G401 (cell line): ENCODE measurements at places on chromosomes 3 and 15. TPM values are rescaled to one million over a fixed set of nuclear protein-coding genes. Genes with fewer than 3 reads are reported as not detected.

DNA sequence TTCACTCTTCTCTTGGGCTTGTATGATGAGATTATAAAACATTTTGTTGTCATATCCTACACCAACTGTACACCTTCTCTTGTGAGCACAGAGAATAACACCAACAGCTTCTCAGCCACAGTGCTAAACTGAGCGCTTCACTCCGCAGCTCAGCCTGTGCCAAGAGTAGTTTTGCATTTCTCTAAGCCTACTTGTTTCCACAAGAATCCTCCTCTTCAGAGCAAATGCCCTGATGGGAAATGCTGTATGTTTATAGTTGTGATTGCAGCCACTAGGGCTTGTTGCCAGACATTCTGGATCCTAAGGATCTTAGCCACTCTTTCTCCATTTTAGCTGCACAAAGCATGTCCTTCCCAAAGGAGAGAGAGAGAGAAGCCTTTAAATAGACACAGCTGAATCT lies 138.8 kb upstream of the PLXND1 start:
- DNase-seq: peak; percentile 20

DNA sequence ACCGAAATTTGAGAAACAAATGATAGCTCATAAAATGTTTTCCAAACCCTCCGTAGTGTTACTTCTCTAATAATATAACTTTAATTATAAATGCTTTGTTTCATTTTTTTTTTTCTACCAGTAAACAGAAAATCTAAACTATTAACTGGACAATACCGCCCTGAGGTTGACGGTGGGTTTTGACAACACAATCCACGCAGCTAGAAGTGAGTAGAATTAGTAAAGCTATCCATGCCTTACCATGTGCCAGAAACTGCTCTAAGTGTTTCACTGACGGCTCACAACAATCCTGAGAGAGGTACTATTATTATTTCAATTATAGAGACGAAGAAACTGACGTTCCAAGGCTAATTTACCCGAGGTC lies 410 bp downstream of the NDUFAF1 start:
- no peak for DNase-seq

- DNase-seq: no peak
These were observed 109.5 kb downstream of the THRB start for GRCh38 chr3:24385012-24385615.

- DNase-seq: no peak
These were observed 79.8 kb downstream of the PRICKLE2 start for GRCh38 chr3:64145438-64145837.

DNA sequence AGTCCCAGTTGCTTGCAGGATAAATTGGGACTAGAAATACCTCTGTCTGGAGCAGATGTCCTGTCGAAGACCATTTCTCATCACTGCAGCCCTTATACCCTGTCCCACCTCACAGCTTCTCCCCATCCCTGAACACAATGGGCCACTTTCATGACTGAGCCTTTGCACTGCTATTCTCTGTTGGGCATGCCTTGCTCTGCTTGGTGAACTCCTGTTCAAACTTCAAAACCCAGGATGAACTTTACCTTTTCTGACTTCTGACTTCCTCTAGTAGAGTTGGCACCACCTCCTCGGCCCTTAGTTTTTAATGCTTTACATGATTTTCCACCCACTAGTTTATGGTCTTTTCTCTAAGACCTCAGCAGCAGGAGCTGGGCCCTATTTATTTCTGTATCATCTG lies 48.4 kb downstream of the ST6GAL1 start:
- DNase-seq: no peak

GRCh38 chr3:136276049-136276755 lies 26.1 kb downstream of the PCCB start:
- DNase-seq: no peak

- no peak for DNase-seq
These were observed 85.9 kb downstream of the FAIM start for GRCh38 chr3:138694287-138695007.

GRCh38 chr15:77519540-77519939 lies 98.9 kb downstream of the HMG20A start:
- no peak for DNase-seq

DNA sequence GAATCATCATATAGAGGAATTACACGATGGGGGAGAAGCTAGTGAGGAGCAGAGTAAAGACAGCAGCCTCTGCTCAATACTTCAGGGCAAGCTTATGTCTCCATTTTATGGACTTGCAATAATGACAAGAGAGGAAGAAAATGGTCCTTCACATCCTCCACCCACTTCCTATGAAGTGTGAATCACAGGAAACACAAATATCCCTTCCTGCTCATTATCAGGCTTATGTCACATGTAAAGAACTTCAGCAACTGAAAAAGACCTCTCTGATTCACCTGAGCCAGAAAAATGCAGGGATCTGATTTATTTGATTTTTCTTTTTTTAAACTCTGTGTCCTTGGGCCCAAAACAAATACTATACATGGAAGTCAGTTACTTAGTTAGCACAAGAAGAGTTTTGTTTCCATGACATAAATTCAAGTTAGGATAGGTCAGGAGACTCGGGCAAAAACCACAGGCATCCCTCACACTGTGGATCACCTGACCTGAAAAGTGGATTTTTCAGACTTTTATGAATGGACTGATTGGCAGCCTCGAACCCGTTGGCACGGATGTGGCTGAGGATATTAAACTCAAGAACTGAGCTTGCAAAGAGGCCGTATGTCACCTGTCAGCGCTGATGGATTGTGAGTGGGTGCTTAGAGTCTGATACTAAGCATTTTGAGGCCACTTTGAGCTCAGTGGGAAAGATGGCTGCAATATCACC lies 620.8 kb upstream of the MDFIC2 start:
- DNase-seq: no peak

GRCh38 chr3:113828600-113828999 lies 10.0 kb upstream of the GRAMD1C start:
- DNase-seq: no peak

GRCh38 chr15:98160236-98160635 lies 199.7 kb downstream of the ARRDC4 start:
- DNase-seq: no peak

DNA sequence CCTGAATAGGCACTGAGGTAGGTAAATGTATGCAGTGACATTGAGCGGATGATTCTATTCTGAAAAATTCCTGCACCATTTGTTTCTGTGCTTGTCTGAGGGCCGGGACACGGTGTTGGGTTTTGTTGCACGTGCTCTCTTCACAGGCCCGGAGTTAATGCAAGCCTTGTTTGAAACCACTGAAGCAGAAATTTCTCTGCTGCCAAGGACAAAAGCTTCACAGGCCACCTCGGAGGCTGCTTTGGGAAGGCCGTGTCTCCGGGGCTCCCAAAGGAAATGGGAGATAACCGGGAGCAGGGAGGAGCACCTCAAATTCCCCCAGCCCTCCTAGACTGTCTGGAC lies 179.4 kb downstream of the OPA1 start:
- no peak for DNase-seq

GRCh38 chr3:39378088-39378487 lies 5.1 kb upstream of the SLC25A38 start:
- peak; percentile 63 for DNase-seq

GRCh38 chr15:65396965-65397317 lies 19.1 kb upstream of the IGDCC3 start:
- DNase-seq: no peak

MUSTN1 gene
- total RNA-seq: not detected in 2 replicates

RGMA gene
- 0.80 and 2.6 TPM in 2 replicates for total RNA-seq

ACTC1 gene
- total RNA-seq: not detected in 2 replicates

AMT gene
- 0.14 and 0.55 TPM in 2 replicates for total RNA-seq

TRPM1 gene
- total RNA-seq: 3.2 TPM in 1 of 2 replicates, not detected in the other

ARGFX gene
- not detected in 2 replicates for total RNA-seq
